Activated CD4-positive, alpha-beta T cell treated with anti-CD3 and anti-CD28 coated beads, Interleukin-2, amount 50 U/mL, for 1 hour (primary cell): ENCODE measurements at places on chromosomes 3 and 15.

GRCh38 chr15:88132499-88132898, 124.0 kb downstream of the NTRK3 start:
- DNase-seq: no peak

- DNase-seq: no peak
These were observed 57.9 kb downstream of the TCAIM start for GRCh38 chr3:44396200-44397171.

DNA sequence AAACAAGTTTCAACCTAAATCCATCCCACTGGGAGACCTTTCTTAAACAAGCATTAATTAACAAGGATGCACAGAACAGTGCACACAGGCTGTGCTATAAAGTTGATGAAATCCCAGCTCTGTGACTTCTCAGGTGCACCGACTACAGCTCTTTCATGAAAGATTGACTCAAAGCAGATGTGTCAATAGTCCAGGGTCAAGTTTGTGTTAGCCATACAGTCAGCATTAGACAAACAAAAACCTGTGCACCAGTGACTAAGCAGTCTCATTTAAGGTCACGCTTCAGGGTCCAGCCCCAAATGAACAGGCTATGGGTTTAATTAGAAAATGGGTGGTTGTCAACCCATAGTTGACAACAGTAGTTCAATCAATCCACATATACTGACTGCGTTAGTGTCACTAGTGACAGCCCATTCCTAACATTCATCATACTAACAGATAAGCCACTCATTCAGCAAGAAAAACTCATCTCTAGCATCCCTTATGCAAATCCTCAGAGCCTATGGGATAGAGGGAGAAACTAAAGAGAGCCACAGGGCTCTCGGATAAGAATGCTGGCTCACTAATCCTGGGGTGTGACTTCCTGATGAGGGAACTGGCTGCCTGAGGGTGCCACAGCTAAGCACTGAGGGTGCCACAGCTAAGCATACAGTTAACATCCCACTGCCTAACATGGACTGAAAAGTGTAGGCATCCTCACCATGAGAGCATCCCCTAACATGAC, 84.1 kb downstream of the WNT5A start:
- no peak for DNase-seq

DNA sequence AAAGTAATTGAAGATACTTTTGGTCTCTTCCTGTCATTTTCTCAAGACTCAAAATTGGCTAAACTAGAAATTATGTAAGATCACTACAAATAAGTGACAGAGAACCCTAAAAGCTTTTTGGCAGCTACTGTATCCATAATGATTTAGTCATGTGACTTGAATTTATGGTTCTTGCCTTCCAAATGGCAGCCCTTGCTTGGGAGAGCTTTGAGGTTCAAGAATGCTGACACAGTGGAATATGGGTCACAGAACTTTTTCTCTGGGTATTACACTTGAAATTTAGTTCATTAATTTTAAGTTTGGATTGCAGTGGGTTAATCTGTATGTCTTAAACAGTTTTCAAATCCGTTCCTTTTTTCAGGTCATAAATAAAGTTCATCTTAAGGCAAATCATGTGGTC, 14.0 kb downstream of the LMLN start:
- DNase-seq: no peak

GRCh38 chr3:34207002-34207401, 408.6 kb downstream of the PDCD6IP start:
- no peak for DNase-seq
